A549 treated with Mapracorat at 1 μM for 4 hours (cell line): ENCODE measurements at places on chromosomes 6 and 20. TPM values are rescaled to one million over a fixed set of nuclear protein-coding genes. Genes with fewer than 3 reads are reported as not detected.

Gene SPATS1
- not detected in 5 replicates for total RNA-seq

Gene SLC25A27
- 0.23 to 0.83 TPM (median 0.53 TPM) in 5 replicates for total RNA-seq

Gene C6orf58
- not detected in 5 replicates for total RNA-seq

Gene CGA
- total RNA-seq = 0.19 to 0.43 TPM (median 0.29 TPM) in 5 replicates

Gene PRDM13
- 0.88 to 1.3 TPM (median 1.1 TPM) in 5 replicates for total RNA-seq

Gene BEND6
- 0.70 to 0.99 TPM (median 0.87 TPM) in 5 replicates for total RNA-seq

Gene INSM1
- not detected in 5 replicates for total RNA-seq

Gene CDSN
- 0.05 TPM in 1 of 5 replicates, not detected in the others for total RNA-seq

Gene SEL1L2
- not detected in 5 replicates for total RNA-seq

Gene ZFP64
- 18.5 to 19.6 TPM (median 18.9 TPM) in 5 replicates for total RNA-seq

Gene COL20A1
- total RNA-seq = 0.30 to 1.4 TPM (median 0.95 TPM) in 5 replicates

Gene PRICKLE4
- 0.47 to 0.91 TPM (median 0.66 TPM) in 5 replicates for total RNA-seq

Gene DYNLT2
- 0.44 to 0.81 TPM (median 0.53 TPM) in 5 replicates for total RNA-seq

Gene FAM83B
- total RNA-seq = not detected in 5 replicates

Gene DYNLT1
- total RNA-seq = 101 to 141 TPM (median 109 TPM) in 5 replicates

Gene NRSN1
- not detected in 5 replicates for total RNA-seq

Gene CDH26
- 0.04 to 0.27 TPM (median 0.22 TPM) in 4 of 5 replicates, not detected in the other for total RNA-seq

Gene BPIFB1
- total RNA-seq = 0.10 to 0.17 TPM in 2 of 5 replicates, not detected in the others

Gene NAA20
- total RNA-seq = 131 to 160 TPM (median 138 TPM) in 5 replicates
